Ureter (tissue), 1 donor: ENCODE measurements at places on chromosomes 12 and 14. TPM values are rescaled to one million over a fixed set of nuclear protein-coding genes. Genes with fewer than 3 reads are reported as not detected.

The LRRIQ1 gene
- 3.2 TPM for total RNA-seq

The PTCSC3 gene
- not detected for total RNA-seq

The SEL1L gene
- total RNA-seq: 87.8 TPM

The DAO gene
- total RNA-seq: not detected

The GDF3 gene
- total RNA-seq: not detected

The NTF3 gene
- total RNA-seq: 6.1 TPM

The KRT85 gene
- total RNA-seq: not detected

The SLC39A5 gene
- total RNA-seq: 0.57 TPM

The NKX2-1 gene
- not detected for total RNA-seq

The KRT7 gene
- 2,511 TPM for total RNA-seq

The ADSS1 gene
- total RNA-seq: 11.0 TPM

The RESF1 gene
- 68.1 TPM for total RNA-seq

The PTPN21 gene
- total RNA-seq: 20.3 TPM

The FBLN5 gene
- total RNA-seq: 39.4 TPM

The KRT74 gene
- 0.26 TPM for total RNA-seq
